ELR (cell line): ENCODE measurements at places on chromosomes 13 and 19.

DNA sequence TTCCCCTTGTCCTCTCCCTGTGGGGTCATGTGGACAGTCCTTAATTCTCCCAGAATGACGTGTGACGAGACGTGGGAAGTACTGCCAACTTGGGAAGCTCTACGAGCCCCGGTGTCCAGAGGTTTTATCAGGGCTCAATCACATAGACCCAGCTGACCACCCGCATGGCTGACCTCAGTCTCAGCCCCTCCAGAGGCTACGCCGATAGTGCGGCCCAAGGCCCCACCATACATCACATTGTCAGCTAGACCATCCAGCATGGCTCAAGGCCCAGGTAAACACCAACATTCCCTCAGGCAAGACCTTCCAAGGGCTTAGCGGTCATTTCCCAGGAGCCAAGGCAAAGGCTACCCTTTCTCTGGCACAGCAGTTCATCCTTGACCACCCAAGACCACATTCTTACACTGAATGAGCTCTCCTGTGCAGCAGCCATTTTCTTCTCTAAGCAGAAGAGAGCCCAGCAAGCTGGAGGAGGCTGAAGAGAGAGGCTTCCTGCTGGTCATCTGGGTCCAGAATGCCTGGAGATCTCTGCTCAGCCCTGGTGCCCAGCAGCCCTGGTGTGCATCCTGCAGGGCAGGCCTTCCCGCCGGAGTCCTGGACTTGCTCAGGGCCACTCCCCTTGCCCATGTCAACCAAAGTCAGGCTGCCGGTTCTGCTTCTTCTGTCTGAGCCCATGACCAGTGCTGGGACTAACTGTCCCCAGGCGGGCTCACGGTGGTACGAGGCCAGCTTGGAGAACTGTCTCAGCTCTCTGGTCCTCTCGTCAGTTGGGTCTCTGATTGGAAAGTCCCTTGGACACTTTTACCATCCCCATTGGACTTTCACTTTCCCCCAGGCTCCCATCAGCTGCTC is 7.9 kb upstream of the F10 start:
- DNase-seq = no peak

- DNase-seq = no peak
These were observed 24.2 kb downstream of the UHRF1 start for GRCh38 chr19:4933528-4933927.

DNA sequence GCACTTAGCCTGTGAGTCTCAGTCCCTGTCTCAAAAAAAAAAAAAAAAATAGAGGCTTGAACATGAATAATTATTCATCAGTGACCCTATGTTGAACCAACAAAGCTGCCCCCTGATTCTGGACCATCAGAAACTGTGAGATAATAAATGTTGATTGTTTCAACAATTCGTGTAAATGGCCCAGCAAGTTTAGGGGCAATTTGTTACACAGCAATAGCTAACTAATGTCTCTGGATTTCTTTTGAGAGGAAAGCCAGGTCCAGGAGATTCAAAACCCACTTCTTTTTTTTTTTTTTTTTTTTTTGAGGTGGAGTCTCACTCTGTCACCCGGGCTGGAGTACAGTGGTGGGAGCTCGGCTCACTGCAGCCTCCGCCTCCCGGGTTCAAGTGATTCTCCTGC is 12.5 kb upstream of the TLE6 start:
- DNase-seq = no peak

DNA sequence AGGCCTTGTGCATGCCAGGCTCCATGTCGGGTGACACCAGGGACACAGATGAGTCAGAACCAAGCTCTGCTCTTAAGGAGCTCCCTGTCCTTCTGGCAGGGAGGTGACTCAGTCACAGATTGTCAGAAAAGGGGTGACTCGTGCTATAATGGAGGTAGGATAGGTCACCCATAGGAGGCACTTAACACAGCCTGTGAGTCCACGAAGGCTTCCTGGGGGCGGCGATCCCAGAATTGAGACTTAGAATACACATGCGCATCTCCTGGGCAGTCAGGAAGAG is 19.6 kb downstream of the FUZ start:
- DNase-seq = peak; percentile 76

GRCh38 chr13:24630851-24631620 is 49.2 kb upstream of the ATP12A start:
- DNase-seq = peak; percentile 50

DNA sequence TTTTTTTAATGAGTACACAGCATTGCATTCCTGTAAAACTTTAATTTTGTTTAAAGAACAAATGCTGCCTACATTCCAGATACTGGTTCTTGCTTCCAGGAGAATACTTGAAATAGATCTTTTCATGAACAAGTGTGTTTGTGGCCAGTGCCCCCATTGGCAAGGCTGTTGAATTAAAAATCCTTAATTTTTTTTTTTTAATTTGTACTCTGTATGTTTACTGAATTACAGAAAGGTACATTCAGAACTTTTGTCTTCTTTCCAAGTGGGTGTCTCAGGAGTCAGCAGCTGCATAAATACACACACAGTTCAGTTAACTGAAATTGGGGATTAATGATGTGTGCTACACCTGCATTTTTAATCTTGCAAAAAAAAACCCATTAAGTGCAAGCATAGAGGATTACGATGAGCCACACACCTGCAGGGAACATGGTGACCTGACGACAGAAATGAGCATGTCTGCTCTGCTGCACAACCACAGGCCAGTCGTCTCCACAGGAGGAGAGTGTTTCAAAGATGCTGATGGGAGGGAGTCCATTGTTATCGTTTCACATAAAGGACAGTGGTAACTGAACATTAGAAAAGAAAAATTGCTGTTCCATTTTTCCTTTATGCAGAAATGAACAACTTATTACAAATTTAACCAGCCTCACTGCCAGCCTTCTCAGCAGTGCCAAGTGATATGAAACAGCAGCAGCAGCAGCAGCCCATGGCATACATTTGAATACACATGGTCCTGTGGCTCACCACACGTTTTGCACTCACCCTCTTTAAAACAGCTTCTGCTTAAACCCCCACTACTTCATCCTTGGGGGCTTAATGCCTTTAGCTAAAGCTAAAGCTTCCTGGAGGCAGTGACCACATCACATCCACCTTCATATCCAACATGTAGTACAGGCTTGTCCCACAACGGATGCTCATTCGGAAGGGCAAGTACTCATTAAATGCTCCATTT is 72.3 kb upstream of the RFC3 start:
- no peak for DNase-seq

DNA sequence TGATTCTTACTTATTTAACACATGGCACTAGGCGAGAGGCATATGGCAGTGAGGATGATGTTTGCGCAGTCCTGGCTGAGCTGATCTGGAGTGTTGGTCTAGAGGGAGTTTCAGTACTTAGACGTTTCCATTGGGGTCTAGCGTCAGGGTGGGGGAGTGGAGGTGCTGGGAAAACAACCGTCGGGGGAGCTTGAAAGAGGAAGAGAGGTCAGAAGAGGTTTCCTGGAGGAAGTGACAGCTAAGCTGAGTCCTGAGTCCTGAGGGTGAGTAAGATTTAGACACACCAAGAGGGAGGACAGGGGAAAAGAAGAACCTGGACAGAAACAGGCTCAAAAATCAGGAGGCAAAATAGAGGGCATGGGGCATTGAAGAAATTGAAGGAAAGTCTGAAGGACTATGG is 81.4 kb downstream of the ALOX5AP start:
- peak; percentile 36 for DNase-seq

- peak; percentile 61 for DNase-seq
These were observed 379.2 kb upstream of the MIR17HG start for GRCh38 chr13:90968166-90968904.

GRCh38 chr19:4971424-4971793 is 2.5 kb downstream of the KDM4B start:
- DNase-seq = peak; percentile 40

- DNase-seq = no peak
These were observed 331.6 kb downstream of the DLEU7 start for GRCh38 chr13:50511877-50512341.

GRCh38 chr19:35216833-35217648 is 11.5 kb downstream of the FAM187B start:
- no peak for DNase-seq

- DNase-seq = no peak
These were observed 26.8 kb upstream of the GPC6 start for GRCh38 chr13:93199856-93200255.

DNA sequence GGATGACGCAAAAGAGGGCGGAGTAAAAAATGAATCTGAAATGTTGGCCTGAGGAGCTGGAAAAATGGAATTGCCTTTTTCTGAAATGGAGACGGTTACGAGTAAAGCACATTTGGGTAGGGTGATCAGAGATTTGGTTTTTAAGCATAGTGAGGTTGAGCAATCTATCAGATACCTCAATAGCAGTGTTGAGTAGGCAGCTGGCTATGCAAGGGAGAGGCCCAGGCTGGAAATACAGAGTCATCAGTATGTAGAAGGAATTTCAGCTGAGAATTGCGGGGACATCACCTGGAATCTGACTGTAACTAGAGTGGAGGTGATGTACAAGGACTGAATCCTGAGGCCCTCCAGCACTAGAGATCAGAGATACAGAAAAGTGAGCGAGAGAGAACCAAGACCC is 224.8 kb downstream of the LMO7 start:
- DNase-seq = no peak

GRCh38 chr13:58712191-58712590 is 1080.6 kb downstream of the PCDH17 start:
- no peak for DNase-seq

DNA sequence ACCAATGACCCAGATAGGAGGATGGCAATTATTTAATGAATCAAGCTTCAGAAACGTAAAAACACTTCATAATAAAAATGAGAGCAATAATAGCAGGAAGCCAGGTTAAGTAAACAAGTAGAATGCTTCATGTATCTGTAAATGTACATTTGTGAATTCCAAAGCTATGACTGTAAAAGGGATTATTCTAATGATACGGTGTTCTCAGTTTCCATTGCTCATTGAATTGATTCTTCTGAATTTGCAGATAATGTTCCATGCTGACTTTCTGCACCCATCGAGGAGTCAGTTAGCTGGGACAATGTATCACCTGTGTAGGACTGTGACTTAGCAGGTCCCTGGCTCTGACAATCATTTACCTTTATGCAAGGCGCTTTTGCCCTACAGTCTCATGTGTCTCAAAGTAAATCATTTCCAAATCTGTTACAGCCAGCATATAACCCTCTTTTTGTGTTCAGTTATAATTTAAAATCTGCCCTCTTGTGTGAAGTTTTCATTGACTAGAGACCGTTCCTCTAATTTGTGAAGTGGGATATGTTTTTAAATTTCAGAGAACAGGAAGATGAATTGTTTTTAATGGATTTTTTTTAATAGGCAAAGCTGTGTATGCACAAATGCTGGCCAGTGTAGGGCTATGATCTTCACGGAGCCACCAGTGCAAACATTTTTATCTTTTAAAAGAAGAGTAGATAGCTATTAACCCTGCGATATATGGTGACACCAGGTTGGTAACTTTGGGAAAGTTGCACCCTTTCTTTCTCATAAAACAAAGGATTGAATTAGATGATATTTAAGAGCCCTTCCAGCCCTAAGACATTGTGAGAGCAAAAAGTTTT is 267.1 kb downstream of the KLF5 start:
- DNase-seq = peak; percentile 71

- DNase-seq = peak; percentile 64
These were observed 13.0 kb downstream of the PGLYRP1 start for GRCh38 chr19:46009530-46010510.

DNA sequence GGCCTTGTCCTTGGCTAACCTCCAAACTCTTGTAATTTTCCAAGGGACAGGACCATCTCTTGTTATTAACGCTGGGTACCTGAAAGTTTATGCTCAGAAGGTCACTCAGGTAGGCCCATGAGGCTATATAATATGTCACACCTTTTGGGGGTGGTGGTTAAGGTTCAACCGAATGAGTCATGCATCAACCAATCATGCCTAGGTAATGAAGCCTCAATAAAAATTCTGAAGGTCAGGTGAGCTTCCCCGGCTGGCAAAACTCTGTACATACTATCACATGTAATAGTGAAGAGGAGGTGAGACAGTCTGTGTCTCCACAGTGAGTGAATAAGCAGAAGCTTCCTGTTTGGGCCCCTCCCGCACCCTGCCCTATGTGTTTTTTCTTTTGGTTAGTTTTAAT is 424.9 kb downstream of the PCDH17 start:
- no peak for DNase-seq

- DNase-seq = peak; percentile 20
These were observed 35.6 kb upstream of the PSPC1 start for GRCh38 chr13:19818223-19818842.

DNA sequence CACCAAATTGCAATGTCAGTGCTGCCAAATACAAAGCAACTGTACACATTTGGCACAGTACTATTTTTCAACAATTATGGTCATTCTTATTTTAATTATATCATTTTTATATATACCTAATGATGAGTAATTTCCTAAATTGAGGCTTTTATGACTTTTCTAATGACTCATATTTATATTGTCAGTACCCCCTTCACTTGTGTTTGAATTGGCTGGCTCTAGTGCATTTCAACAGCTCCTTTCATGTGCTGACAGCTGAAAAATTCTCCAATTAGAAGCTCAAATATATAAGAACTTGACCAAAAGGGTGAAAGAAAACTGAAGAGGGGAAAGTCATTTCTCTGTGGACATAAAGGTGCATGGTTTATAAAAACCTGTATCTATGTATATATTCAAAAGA is 263.3 kb downstream of the SLITRK1 start:
- peak; percentile 61 for DNase-seq

DNA sequence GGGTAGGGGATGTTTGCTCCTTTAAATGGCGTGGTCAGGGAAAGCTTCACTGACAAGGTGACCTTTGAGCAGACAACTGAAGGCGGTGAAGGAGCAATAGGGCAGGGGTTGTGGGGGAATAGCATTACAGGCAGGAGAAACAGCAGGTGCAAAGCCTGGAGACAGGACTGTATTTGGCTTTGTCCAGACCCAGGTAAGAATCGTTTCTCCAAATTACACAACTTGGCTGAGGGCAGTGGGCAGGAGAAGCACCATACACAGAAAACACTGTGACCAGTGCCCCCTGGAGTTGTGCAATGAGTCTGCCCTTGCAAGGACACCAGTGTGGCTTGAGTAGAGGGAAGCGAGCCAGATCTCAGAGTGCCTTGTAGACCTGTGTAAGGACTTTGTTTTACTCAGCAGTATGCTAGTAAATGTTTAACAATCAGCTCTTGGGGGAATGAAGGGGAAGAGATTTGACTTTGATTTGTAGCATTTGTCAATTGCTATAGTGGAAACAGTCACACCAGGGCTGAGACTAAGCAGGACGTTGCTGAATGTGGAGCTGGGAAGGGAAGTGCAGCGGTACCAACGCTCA is 360.0 kb downstream of the DCT start:
- DNase-seq = no peak

DNA sequence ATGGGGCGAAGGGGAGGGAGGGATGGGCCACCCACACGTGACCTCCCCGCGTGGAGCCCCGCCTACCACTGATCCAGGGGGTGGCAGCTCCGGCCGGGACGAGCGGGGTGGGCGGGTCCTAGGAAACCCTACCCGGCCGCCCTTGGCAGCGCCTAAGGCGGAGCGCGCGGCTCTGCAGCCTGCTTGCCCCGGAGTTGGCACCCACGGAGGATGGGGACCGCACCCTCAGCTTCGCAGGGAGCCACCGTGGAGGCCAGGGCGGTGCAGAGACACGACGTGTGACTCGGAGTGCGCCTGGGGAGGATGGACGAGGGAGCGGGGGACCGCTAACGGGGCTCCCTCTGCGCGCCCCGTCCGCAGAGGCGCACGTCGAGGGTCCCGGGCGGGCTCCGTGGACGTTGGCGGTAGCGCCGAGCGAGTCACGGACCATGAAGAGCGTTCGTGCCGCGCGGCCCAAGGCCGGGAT is at the start of gene RGS9BP:
Gene RGS9BP (plus strand): TSS at position 129 of the 466 bp plus-strand sequence. CDS start 416 bp downstream, outside the sequence.
- peak; percentile 81 for DNase-seq

- no peak for DNase-seq
These were observed 260.9 kb downstream of the DCT start for GRCh38 chr13:94218537-94218936.

GRCh38 chr19:49294401-49294800 is 30.6 kb downstream of the SLC6A16 start:
- DNase-seq = no peak

GRCh38 chr19:18869781-18870530 is 26.0 kb downstream of the CERS1 start:
- no peak for DNase-seq
